ENCODE measurements at places on chromosomes 3 and 15.

DNA sequence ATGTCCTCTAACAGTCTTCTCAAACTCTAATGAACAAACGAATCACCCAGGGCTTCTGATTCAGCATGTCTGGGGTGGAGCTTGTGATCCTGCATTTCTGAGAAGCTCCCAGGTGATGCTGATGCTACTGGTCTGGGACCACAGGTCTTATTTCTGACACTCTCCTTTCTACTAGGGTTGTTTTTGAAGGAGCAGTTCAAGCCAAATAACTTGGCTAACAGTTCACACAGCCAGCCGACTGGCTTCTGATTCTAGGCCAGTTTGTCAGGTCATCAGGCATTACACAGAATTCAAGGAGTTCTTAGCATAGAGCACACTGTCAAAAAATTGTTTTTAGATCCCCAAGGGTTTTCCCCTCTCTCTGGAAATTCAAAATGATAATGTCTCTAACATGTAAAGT, 100.7 kb downstream of the TIGIT start:
- no peak for DNase-seq

DNA sequence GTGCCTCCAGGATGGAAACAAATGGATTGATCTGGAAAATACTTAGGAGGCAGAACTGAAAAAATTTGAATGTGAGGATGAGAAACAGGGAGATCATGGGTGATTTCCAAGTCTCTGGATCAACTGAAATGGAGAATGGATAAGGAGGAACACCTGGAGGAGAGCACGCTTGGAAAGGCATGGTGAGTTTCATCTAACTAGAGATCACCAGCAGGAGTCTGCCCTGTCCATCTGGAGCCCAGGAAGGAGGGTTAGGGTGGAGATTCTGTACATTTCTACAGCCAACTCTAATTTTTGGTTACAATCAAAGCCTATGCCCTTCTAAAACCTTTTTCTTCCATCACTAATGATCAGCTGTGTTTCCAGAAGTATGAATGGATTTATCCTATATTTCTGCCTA, 995.9 kb upstream of the CFAP20DC start:
- no peak for DNase-seq

GRCh38 chr15:44029003-44029402, 166.1 kb downstream of the FRMD5 start:
- no peak for DNase-seq

- DNase-seq = peak; percentile 77
These were observed 168.3 kb upstream of the LPP start for GRCh38 chr3:187985647-187986046.

GRCh38 chr3:152738656-152739055, 96.3 kb upstream of the P2RY1 start:
- peak; percentile 31 for DNase-seq

DNA sequence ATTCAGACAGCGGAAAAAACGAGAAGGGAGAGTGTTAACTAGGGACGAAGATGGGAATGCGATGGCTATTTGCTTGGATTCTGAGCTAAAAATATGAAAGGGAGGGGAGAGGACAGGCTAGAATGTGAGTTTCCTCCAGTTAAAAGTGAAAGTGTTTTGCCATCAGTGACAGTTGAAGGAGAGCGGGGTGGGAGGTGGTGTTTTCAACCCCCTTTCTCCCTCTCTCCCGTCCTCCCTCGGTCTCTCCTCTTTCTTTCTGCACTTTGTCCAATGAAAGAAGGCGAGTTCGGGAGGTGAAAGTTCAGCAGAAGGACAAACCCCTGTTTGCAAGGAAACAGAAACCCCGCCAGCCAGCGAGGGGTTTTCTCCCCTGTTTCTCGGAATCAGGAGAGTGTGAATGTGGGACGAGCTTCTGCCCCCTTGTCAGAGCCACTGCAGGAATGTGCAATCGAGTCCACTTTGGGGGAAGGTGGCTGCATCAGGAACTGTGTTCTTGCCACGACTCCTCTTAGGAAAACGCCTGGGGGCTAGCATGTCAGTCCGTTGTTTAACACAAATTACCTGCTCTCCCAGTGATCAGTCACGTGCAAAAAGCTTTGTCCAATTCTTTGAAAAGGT, 975 bp upstream of the FOXP1 start:
- peak; percentile 68 for DNase-seq

DNA sequence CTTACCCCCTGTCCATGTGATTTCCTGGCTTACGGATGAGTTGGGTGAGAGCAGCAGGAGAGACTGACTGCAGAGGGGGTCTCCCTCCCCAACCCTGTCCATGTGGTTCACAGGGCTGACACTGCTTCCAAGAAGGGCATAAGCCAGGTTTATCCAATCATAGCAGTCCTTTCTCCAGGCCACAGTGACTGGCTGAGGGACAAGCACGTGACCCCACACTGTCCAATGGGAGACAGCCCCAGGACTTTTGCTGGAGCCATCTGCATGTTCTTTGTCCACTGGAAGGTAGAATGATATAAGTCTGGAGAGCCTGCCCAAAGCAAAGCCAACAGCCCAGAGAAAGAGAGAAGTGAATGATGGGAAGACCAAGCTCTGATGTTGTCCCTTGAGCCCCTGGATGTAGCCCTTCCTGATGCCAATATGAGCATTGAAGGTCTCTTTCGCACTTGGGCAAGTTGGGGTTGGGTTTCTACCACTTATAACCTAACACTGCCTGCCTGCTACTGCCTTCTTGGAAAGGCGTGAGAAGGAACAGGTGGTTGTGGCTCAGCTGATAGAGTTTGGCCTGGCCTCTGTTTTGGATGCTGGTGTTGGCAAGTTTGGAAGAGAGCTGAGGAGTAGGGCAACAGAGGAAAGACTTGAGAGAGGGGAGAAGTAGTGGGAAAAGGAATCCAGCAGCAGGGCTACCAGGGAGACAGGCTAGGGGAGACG, 41.3 kb upstream of the GRIP2 start:
- DNase-seq = no peak

- DNase-seq = no peak
These were observed 103.8 kb upstream of the UBE2E1 start for GRCh38 chr3:23701716-23702597.

DNA sequence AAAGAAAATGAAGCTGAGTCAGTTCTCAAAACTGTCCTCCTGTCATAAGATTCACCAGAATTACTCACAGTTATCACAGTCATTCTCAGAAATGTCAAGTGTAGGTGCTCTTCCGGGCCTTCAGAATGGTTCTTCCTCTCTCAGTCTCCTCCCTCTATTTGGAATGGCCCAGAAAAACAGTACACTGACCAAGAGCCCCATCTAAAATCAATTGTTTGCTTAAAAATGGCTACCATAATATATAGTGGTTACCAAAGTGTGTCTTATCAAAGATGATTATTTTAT, 99.8 kb downstream of the MECOM start:
- DNase-seq = no peak

DNA sequence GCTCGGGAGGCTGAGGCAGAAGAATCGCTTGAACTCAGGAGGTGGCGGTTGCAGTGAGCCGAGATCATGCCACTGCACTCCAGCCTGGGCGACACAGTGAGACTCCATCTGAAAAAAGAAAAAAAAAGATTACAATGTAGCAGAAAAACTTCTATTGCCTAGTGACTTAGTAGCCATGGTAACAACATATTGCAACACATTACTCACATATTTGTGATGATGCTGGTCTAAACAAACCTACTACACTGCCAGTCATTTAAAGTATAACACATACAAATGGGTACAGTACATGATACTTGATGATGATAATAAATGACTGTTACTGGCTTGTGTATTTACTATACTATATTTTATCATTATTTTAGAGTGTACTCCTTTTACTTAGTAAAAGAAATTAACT, 125.6 kb downstream of the PLOD2 start:
- DNase-seq = peak; percentile 88

DNA sequence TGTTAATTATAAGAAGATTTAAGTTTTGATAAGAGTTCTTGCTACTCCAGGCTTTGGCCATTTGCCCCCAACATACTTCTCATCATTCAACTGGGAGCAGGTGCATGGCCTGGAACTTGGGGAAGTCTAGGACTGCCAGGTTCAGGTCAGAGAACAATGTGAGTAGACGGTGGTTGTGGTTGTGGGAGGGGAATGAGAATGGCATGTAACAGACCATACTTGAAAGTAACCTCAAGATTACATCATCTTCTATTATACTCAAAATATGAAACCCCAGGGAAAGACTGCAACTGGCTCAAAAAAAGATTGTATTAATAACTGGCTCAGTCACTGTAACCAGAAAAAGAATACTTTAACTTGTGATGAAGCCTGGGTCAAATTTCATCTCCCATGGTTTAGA, 364.9 kb upstream of the DPPA4 start:
- peak; percentile 83 for DNase-seq

DNA sequence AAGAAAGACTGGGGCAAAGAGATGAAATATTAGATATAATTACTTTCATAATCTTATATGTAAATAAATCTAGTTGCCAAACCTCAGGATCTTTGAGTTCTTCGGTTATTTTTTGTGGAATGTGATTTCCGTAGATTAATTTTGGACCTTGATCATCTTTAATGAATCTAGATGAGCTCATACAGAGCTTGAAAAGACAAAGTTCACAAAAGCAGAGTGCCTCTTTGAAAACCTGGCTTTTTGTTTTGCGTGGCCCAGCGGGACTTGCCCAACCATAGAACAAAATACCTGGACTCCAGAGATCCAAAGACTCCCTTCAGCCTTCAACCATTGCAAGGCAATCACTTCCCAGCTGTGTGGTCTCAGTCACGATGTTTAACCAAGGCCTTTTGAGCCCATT, 54.8 kb upstream of the CHST2 start:
- DNase-seq = no peak

Measured in amniotic epithelial cell (primary cell).